Activated CD4-positive, CD25-positive, alpha-beta regulatory T cell (primary cell): ENCODE measurements at places on chromosomes 5 and 9.

DNA sequence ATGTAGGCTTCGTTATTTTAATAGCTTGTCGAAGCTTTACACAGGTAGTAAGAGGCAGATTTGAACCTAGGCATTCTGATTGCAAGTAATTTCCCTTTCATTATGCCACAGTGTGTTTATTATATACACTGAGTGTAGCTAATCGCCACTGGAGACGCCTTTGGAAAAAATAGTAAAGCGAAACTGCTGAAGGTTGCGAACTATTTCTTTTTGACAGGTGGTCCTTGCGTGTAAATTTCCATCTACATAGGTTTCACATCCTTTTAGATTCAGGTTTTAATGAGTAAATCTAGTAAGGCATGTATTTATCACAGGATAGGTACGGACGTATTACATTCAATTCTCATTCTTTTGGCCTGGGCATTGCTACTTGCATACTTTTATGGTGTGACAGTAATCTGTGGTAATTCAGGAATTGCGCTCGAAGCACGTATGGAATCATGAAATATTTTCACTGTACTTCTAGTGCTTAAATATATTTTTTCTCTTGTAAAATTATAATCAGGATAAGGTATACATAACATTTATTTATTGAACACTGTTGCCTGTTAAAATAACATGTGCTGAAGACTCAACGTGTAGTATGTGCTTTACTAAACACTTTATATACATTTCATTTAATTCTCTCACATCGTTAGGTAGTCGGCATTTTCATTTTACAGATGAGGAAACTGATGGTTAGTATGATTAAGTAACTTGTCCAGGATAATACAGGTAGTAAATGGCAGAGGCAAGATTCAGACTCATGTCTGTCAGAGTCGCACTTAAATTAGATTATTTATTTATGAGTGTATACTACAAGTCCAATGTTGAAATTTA, 1.8 kb downstream of the MARCHF6 start:
- no peak for DNase-seq

DNA sequence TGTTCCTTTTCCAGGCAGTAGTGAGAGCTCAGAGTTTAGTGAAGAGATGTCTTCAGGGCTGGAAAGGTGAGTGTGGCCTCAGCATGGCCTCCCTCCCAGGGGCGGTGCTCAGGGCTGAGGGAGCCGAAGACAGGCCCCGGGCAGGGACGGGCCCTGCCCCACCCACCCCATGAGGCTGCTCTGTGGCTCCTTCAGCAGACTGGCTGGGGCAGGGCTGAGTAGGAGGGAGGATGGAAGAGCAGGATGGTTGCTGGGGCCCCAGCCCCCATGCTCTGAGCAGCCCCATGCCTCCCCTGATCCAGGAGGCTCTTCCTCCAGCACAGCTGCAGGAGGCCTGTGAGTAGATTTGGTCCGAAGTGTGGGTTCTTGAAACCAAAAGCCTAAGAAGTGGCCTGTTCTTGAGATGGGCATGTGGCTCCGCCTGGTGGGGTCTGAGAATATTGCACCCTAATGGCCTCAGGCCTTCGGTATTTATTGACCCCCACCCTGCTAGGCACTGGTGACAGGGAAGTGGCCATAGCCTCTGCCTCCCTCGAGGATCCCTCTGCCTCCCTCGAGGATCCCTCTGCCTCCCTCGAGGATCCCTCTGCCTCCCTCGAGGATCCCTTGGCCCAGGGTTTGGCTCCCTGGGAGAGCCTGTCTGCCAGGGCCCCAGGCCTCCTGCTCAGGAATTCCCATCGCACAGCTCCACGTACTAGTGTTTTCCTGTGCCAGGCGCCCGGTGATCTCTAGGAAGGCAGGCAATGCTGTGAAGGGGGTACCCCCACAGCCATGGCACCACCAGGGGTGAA, 65.4 kb upstream of the GARNL3 start:
- peak; percentile 67 for DNase-seq

DNA sequence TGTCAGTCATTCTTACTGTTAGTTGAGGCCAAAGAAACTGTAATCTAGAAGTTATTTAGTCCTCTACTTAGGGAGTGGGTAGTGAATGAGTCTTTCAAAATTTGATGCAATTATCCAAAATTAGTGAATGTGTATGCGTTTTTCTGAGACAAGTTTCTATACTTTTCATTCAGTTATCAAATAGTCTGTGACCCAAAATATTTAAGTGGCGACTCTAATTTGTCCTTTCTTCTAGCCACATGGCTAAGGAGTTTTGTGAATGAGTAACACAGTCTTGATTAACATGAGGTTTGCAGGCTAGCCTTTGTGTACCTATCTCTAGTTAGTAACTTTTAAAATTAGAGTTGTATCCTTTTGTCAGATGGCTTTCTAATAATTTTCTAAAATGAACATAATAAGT, 45.6 kb downstream of the COMMD10 start:
- DNase-seq: no peak

- no peak for DNase-seq
Measured at GRCh38 chr5:145937432-145938250, 1.3 kb downstream of the SH3RF2 start.

DNA sequence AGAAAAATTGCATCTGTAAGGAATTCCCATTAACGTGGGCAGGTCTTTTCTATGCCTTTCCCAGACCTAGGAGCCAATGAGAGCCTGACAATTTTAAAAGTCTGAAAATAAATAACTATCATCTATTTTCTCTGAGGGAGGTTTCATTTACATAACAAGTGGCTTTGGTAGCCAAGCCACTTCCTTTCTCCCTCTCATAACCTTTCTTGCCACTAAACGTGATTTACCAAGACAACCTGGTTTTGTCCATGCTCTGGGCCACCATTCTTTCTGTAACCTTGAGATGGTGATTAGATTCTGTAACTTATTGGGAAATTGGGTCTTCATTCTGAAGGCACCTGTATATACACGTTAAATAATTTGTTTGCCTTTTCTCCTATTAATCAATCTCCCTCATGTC, 1046.9 kb downstream of the CDH12 start:
- DNase-seq: no peak

GRCh38 chr5:135395451-135395850, 3.6 kb downstream of the MACROH2A1 start:
- DNase-seq: no peak

GRCh38 chr5:93208141-93208751, 372.8 kb downstream of the NR2F1-AS1 start:
- no peak for DNase-seq

- no peak for DNase-seq
Measured at GRCh38 chr9:21070171-21070571, 7.6 kb downstream of the IFNB1 start.

GRCh38 chr5:50724262-50724661, 57.8 kb downstream of the PARP8 start:
- DNase-seq: no peak

DNA sequence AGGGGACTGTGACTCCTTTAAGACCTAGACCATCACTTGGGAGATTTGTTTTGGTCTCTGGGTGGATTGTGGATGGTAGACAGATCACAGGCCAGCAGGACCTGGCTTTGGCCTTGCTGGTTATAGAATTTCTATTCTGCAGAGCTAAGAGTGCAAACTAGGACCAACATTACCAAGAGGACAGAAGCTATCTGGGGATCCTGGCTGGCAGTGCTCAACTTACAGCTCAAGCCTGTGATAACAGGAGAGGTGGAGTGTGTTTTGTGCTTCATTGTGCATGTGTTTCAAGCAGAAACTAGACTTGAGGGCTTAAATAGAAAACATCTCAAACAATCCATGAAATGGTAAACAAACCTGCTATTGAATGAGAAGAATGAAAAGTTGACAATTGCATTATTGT, 106.7 kb downstream of the ZNF462 start:
- DNase-seq: no peak

DNA sequence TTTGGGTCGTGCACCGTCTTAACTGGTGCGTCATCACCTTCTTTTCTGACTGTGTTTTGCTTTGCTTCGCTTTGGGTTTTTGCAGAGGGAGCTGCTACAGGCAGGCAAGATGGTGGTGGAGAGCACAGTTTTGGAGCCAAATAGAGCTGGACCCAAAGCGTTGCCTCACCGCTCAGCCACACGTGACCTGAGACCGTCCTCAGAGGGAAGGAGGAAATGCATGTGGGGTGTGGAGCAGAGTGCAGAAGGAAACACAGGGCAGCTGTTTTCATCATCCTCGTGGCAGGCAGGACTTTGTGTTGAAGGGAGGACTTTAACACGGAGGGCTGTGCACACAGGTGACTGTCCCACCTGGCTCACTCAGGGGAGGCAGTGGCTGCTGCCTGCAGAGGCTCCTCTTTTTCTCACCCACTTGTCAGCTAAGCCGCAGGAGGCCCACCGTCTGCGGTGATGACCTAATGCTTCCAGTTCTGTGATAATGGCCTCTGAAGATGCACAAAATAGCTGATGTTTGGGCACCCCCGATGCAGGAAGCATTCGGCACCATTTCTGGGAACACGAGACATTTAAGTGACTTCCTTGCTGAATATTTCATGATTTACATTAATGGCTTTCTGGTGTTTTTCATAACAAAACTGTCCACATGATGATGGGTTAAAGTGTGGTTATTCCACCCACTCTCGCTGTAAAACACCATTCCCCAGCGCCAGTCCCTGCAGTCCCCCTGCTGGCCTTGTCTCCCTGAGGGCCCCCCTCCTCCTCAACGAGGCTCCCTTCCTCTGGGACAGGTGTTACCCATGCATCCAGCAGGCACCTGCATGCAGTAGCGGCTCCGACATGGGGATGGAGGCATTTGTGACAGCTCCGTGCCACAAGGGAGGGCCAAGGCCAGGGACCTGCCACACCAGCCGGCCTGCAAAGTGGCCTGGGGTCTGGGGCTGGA, 12.4 kb upstream of the UBAC1 start:
- DNase-seq: no peak

GRCh38 chr5:73793911-73794310, 167.9 kb downstream of the ARHGEF28 start:
- no peak for DNase-seq

GRCh38 chr9:114850871-114851270, 45.0 kb upstream of the TNFSF15 start:
- no peak for DNase-seq

- DNase-seq: no peak
Measured at GRCh38 chr5:13408616-13409015, 535.9 kb downstream of the DNAH5 start.

DNA sequence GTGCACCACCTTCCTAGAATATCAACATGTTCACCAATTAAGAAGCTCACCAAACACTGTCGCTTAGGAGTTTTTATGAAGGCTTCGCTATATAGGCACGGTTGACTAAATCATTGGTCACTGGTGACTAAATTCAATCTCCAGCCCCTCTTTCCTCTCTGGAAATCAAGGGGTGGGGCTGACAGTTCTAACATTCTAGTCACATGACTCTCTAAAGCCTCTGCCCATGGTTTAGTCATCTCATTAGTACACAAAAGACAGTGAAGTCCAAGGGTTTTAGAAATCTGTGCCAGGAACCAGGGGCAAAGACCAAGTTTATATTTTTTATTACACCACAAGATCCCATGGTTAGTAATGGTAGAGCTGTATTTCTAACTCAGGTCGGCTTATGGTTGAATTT, 243.2 kb downstream of the ELAVL2 start:
- DNase-seq: no peak

DNA sequence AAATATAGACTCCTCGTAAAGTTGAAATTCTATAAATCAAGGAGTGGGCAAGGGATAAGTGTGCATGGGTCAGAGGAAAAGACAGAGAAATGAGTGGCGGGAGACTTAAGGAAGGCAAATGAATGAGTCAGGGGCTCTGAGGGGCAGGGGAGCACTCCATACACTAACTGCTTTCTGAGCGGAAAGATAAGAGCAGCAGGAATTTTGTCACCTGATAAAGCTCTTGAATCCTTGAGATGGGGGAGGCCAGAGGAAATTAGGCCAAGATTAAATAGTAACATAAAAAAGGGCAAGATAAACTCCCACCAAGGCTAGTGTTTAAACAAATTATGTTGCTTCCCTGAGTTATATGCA, 191.0 kb upstream of the S1PR3 start:
- DNase-seq: no peak

GRCh38 chr9:82376677-82377232, 388.2 kb downstream of the SPATA31D1 start:
- DNase-seq: no peak

GRCh38 chr9:109421026-109421970, 76.8 kb downstream of the PTPN3 start:
- no peak for DNase-seq

- DNase-seq: no peak
Measured at GRCh38 chr9:131112374-131113154, 12.8 kb upstream of the NUP214 start.

GRCh38 chr5:120388016-120388781, 75.9 kb upstream of the PRR16 start:
- no peak for DNase-seq

GRCh38 chr9:26057050-26057449, 378.8 kb upstream of the TUSC1 start:
- DNase-seq: no peak

GRCh38 chr5:107778647-107779046, 107.9 kb upstream of the EFNA5 start:
- no peak for DNase-seq

DNA sequence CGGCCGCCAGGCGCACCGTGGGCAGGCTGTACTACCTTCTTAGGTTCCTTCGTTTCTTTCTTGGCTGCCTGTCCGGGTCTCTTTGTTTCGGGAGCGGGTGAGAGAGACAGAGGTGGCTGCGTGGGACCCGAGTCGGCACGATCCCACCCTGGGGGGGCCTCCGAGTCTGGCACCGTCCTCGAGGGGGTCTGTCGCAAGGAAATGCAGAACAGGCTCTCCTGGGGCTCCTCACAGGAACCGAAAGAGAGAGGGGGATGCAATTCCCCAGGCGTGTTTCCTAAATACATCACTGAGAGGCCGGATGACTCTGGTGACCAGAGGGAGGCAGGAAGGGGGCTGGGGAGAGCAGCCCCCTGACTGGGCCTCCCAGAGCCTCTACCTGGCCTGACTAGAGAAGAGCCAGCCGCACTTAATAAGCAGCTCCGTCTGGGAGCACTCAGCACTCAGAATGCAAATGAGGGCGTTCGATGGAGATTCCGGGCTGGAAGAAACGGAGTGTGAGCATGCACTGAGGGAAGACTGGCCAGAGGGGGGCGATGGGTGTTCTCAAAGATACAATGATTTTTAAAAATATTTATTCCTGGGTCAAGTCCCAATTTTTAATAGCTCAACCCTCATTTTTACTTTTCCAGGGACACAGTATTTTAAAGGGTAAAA, 11.7 kb upstream of the INPP5E start:
- no peak for DNase-seq

DNA sequence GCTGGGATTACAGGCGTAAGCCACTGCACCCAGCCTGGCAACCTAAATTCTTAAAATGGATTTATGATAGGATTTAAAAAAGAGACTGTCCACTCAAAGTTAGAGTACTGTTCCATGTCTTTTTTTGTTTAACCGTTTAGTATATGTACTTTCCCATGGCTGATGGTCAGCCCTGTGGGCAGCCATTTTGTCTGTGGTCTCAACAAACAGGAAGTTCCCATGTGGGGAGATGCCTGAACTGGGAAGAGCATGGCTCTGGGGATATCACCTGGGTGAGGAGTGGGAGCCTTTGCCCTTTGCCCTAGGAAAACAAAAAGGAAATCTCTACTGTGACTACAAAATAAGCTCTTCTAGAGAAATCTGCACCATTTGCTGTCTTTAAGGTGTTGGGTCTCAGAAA, 27.5 kb upstream of the GNPDA1 start:
- no peak for DNase-seq

GRCh38 chr5:17794201-17794600, 159.9 kb downstream of the TAF11L14 start:
- DNase-seq: no peak
